ENCODE measurements at places on chromosomes 1 and 21.

DNA sequence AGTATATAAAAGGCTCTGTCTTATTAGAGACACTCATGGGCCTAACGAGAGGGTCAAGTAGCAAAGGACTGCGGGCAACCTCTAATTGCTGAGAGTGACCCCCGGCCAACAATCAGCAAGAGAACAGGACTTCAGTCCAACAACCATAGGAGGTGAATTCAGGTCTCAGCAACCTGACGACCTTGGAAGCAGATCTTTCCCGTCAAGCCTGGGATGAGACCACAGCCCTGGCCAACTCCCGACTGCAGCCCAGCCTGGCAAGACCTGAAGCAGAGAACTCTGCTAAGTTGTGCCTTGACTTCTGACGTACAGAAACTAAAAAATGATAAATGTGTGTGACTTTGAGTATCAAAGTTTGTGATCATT is 5.7 kb downstream of the ECHDC2 start:
- no peak for DNase-seq

DNA sequence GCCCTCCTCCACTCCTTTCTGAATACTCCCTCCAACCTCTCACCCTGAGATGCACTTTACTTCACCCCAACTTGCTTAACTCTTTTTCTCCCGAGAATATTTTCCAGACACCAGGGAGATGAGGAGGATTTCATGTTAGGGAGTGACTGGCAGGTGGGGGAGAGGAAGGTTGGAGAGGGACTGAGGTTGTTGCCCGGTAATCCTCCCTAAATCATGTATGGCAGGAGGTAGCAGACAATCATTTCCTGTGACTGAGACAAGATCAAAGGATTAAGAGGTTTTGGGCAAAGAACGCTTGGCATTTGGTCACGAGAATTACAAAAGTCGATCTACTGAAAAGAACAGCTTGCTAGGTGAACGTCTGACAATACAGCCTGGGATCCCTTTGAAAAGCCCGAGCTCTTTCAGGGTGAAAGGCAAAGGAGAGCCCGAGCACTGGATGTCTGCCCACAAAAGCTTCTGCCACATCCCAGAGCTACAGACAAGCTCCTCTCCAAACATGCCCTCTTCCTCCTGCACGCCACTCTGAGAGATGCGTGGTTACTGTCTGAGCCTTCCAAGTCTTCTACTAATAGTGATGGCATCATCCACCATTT is 154.1 kb downstream of the DAB1 start:
- no peak for DNase-seq

GRCh38 chr1:43541141-43541540 is 10.5 kb downstream of the PTPRF start:
- DNase-seq, result no peak

- peak; percentile 15 for DNase-seq
These were observed 144.6 kb upstream of the TNR start for GRCh38 chr1:175887981-175888428.

DNA sequence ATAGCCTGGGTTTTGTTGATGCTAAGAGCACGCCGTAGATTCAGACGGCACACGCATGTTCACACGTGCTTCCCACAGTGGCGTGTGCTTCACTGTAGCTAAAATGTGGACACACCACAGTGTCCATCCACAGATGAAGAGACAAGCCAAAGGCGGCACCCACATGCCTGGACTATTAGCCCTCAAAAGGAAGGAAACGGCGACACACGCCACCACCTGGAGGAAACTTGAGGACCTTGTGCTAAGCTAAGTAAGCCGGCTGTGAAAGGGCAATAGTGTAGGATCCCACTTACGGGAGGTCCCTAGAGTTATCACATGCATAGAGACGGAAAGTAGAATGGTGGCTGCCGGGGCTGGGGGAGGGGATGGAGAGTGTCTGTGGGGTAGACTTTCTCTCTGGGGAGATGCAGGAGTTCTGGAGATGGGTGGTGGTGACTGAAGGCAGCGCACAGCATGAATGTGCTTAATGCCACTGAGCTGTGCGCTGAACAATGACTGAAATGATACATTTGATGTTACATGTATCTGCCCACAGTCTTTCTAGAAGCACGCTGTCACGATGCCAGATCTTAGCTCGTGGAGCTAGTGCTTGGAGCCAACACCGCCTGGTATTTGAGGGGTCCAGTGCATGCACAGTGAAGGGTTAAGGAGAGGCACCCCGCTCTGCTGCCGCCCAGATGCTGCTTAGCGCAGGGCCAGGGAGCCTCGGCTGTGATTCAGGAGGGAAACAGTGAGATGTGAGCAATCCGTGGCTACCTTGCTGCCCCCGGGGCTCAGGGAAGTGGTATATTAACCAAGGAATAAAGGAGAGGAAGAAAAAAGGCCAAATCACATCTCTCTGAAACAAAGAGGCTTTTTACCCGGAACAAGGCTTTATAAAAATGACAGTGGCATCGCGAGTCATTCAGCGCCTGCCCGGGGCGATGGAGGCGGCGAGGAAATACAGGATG is 103.7 kb downstream of the PRDM16 start:
- DNase-seq, result no peak
